ENCODE measurements at places on chromosomes 5 and 9.

DNA sequence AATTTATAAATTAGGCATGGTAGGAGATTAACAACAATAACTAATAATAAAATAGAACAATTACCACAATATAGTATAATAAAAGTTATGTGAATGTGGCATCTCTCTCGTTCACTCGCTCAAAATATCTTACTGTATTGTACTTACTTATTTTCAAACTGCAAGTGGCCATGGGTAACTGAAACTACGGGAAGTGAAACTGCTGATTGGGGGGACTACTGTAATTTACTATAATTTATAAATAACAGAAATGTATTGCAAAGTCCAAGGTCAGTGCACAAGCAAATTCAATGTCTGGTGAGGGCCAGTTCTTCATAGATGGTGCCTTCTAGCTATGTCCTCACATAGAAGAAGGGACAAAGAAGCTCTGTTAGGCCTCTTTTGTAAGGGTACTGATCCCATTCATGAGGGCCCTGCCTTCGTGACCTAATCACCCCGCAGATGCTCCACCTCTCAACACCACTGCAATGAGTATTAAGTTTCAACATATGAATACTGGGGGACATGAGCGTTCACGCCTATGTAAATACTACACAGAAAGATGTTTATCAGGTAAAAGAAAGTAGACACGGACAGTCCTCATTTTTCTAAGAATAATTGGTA, 39.0 kb downstream of the KCNIP1 start:
- DNase-seq: no peak

- no peak for DNase-seq
These were observed 58.6 kb upstream of the ZBED3 start for GRCh38 chr5:77145666-77146065.

DNA sequence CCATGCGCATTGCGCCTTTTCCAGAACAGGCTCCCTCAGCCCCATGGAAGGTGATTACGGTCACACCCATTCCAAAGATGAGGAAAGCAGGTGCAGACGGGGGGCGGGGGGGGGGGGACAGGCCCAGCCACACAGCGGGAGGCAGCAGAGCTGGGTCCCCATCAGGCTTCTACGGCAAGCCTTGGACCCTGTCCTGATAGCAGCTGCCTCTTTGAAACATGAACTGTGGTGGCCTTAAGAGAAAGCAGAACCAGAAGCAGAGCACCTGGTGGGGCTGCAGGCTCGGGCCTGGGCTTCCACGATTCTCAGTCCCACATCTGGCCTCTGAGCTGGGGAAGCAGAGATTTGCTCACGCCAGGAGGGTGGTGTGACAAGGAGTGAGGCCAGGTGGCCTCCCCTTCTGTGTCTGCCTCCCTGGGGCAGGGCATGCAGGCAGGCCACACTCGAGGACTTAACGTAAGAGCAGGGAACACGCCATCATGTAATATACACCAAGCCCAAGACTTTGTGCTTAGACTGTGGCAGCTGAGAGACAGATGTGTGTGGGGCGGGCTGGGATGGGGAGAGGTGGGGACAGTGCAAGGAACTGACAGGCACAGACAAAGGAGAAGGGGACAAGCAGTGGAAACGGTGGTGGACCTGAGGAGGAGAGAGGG, 14.2 kb upstream of the PHYKPL start:
- no peak for DNase-seq

DNA sequence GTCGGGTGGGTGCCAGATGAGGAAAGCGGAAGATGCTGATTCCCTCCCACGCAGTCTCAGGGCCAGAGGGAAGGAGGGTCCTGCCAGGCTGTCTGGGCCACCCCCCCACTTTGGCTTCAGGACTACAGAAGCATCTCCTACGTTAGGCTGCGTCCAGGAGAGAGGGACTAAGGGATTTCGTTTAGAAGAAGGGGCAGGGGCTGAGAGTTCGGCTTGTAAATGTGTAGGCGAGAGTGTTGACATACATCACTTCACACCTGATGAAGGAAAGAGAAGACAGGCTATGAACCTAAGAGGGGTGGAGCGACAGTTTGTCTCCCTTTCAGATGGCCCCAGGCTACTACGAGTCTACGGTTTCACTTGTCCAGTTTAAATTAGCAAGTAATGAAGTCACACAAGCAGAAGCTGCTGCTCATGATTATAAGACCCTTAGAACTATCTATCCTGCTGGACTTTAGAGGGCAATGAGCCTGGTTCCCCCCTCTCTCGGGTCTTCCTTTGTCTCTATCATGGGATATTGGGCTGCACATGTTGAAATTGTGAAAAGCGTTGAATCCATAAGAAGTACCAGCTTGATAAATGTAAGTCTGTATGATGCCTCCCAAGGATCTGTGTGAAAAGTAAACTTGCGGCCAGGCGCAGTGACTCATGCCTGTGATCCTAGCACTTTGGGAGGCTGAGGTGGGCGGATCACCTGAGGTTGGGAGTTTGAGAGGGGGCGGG, 193.0 kb downstream of the AOPEP start:
- DNase-seq: no peak

- DNase-seq: no peak
These were observed 115.7 kb downstream of the FBXO38 start for GRCh38 chr5:148499452-148499851.

DNA sequence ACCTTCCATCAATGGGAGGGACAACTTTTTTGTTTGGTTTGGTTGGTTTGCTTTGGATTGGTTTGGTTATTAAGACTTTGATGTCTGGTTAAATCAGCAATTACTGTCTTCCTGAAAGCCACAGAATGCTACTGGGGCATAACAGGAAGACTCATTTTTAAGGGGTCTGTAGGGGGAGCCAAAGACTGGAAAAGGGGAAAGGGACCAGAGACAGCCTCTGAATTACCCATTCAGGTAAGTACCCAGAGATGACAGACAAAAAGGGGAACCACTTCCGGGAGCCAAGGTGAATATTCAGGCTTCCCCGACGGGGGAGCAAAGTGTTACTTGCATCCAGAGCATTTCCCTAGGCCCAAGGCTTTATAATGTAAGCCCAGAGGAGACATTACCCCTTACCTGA, 4.6 kb upstream of the FEM1C start:
- DNase-seq: peak; percentile 4

GRCh38 chr9:128117613-128118471, 9.7 kb downstream of the PTGES2 start:
- peak; percentile 93 for DNase-seq

DNA sequence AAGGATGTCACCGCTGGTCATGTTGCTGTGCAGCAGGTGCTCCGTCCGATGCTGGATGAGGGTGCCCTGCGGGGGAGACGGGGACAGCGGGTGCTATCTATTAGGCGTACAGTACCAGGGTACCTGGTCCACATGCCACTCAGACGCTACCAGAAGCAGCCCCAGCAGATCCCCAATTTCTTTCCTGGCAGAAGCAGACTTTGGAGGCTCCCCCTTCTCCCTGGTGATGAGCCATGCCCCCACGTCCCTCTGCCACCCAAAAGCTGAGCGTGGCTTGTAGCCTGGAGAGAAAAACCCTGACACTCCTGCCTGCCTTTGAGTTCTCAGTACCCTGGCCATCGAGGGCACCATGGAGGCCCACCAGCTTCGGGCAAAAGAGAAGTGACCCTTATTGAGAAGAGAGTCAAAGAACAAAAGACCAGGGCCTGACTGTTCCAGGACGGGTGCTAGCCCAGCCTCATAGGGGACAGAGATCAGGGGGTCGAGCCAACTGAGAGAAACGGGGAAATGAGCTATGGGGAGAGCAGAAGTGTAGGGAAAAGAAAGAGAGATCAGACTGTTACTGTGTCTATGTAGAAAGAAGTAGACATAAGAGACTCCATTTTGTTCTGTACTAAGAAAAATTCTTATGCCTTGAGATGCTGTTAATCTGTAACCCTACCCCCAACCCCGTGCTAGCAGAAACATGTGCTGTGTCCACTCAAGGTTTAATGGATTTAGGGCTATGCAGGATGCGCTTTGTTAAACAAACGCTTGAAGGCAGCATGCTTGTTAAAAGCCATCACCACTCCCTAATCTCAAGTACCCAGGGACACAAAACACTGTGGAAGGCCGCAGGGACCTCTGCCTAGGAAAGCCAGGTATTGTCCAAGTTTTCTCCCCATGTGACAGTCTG, 62.0 kb upstream of the ZNF354B start:
- no peak for DNase-seq

DNA sequence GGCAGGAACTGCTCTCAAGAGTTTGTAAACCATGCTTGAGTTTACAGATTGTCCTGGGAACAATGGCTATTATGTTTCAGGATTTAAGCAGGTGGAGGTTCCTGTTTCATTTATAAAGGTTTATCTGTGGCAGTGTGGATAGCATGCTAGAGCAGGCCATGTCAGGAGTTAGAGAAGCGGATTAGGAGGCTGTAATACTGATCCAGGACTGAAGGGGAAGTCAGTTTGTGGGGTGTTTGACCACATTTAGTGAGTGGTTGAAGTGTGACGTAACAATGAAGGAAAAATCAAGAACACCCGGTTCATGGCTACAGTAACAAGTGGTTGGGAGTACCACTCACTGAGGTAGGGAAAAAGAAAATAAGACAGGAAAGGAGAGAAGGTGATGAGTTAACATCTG, 299.0 kb downstream of the TLR4 start:
- no peak for DNase-seq

DNA sequence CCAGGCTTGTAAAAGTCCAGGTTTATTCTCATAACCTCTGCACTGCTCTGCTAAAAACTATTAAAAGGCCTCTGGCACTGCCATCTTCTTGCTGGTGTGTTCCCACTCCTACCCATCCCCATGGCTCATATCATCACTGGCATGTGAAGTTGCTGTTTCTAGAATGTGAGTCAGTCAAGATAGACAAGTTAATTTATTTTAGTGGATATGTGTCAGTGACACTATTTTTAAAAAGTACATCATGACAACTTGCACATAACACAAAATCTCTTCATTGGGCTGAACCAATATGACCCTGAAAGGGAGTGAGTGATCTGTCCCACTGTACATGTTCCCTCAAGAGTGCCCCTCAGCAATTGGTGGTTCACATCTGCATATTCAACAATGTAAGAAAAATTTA, 299.7 kb downstream of the NFIB start:
- DNase-seq: no peak

DNA sequence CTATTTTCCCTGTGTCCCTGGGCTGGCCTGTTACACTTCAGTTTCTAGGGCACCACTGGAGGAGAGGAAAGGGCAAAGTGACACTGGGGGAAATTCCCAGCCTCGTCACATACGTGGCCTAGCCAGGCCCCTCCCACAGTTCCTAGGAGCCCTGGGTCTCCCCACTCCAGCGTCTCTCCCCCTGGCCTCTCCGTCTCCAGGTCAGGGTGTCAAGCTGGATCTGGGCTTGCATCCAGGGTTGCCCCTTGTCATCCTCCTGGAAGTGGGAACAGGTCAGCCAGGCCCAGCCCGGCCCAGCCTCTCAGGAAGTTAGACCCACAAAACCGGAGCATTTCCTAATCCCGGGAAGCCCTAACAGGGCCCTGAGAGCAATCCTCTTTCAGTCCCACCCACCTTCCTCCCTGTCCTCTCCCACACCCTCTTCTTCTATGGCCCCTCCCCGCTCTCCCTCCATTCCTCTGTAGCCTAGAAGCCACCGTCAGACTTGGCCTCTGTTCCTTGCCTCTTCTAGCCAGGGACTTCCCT, 4.7 kb upstream of the TNIP1 start:
- DNase-seq: no peak

DNA sequence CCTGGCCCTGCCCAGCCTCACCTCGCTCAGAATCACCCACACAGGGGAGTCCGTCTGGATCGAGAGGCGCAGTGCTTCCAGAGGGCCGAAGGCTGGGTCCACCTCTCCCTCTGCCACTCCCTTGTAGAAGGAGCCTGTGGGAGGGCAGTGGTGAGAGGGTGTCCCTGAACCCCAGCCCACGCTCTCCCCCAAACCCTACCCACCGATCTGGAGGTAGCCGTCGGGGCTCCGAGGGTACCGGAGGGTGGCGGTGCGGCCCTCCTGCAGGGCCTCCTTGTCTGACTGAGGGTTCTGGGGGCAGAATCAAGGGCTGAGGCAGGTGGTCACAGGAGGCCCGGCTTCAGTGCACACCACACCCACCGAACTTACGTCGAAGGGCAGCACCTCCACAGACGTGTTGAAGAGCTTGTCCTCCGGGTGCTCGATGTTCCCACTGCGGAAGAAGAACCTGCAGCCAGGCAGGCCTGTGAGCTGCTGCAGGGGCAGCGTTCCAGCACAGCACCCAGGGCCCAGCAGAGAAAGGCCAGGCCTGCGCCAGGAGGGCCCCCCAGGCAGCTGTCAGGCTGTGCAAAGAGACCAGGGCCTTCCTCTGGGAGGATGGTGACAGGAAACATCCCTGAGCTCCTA, 4.5 kb downstream of the LTC4S start:
- no peak for DNase-seq

All from activated naive CD8-positive, alpha-beta T cell treated with anti-CD3 and anti-CD28 coated beads for 36 hours (primary cell).